ENCODE measurements at places on chromosomes 6 and 20.

- DNase-seq, result peak; percentile 89
Observed at GRCh38 chr20:14830466-14830865, 493.1 kb upstream of the FLRT3 start.

DNA sequence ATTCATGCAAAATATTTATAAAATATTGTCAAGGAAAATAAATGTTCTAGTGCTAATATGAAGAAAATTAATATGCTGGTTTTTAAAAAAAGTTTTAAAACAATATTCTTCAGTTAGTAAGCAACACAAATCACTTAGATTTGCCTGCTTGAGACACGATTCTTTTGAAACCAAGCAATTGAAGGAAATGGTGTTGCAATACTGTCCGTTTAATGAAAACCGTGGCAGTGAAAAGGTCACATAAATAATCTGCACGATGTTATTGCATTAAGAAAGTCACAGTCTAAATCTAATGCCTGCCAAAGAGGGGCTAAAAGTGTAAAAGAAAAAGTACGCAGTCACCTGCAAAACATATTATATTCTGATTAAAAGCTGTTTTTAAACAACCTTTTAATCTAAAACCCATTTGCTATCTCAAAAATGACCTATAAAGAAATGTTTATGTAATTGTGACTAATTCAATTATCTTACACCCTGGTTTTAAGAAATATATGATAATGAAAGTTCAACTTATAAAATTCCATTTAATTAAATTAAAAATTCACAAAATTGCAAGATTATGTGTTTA, 143.0 kb downstream of the GMDS start:
- no peak for DNase-seq

- DNase-seq, result no peak
Observed at GRCh38 chr6:71326611-71327010, 38.0 kb downstream of the OGFRL1 start.

GRCh38 chr6:8888468-8888867, 453.1 kb upstream of the SLC35B3 start:
- no peak for DNase-seq

GRCh38 chr6:119326291-119327005, 23.1 kb downstream of the MAN1A1 start:
- no peak for DNase-seq

- no peak for DNase-seq
Observed at GRCh38 chr6:149864578-149865535, 698 bp upstream of the LRP11 start.

DNA sequence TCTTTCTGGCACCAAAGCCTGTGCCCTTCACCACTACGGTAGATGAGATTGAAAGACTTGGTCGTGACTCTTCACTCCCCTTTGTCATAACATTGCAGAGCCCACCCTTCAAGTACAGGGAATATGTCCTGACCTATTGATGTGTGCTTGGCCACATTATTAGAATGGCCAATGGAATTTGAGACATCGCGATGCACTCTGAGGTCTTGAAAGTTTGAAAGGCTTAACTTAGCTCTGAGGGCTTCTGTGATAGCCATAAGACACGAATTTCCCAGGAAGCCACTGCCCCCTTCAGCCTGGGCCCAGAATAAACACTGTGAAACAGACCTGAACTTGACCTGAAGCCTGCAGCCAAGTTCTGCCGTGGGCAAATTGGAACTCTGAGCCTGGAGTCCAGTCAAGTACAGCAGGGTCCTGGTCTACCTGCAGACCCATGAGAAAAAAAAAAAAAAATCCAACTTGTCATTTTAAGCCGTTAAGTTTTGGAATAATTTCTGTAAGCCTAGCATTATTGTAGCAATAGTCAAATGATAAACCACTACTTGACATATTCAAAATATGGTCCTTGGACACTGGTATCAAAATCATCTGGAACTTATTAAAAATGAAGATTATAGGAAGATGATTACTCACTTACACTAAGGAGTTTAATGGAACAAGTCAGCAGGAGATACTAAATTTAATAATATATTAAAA, 36.9 kb upstream of the TRAF3IP2 start:
- peak; percentile 21 for DNase-seq

GRCh38 chr6:106290954-106291353, 34.6 kb downstream of the ATG5 start:
- no peak for DNase-seq

DNA sequence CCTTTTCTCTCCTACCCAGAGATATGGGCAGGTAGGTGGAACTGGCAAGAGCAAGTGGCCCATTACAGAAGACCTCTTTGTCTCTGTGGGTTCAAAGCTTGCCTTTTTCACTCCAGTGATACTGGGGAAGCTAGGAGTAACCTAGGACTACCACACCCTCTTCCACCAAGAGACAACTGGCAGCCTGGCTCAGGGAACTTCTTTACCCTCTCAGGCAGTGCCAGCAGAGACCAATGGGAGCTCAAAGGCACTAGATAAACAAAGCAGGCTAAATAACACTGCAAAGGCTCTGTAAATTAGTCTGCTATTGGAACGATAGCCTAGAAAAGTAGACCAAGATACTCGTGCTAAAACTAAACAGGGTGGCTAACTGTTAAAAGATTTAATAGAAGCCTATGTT, 32.1 kb downstream of the ATRN start:
- no peak for DNase-seq

GRCh38 chr6:142960098-142960497, 15.1 kb upstream of the HIVEP2 start:
- DNase-seq, result no peak

GRCh38 chr20:39311851-39312506, 349.8 kb downstream of the DHX35 start:
- no peak for DNase-seq

GRCh38 chr6:2624177-2624576, 126.5 kb downstream of the MYLK4 start:
- no peak for DNase-seq

- no peak for DNase-seq
Observed at GRCh38 chr6:127932708-127933107, 31.9 kb upstream of the THEMIS start.

- DNase-seq, result no peak
Observed at GRCh38 chr6:168590406-168590805, 149.4 kb downstream of the SMOC2 start.

- no peak for DNase-seq
Observed at GRCh38 chr6:36920546-36920945, 34.0 kb upstream of the PI16 start.

GRCh38 chr20:23782366-23782983, 31.7 kb upstream of the CST1 start:
- DNase-seq, result no peak

DNA sequence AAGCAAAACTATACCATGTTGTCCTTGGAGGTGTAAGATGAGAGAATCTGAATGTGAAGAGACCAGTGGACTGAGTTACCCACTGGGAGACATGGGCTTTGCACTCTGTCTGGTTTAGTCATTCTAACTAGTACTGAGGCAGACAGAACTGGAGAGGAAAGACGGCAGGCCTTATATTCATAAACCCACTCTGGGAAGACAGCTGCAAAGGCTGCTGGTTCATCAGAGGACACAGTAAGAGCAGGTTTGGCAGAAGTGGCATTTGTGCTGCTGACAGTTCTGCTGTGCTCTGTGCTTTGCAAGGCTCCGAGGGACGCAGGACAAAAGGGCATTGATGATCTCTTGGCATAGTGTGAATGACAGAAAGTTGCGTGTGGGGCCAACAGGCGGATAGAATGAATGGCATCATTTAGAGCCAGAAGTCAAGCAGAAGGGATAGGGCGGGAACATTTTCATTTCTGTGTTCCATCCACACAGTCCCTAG, 142.3 kb upstream of the TENT5A start:
- no peak for DNase-seq

- DNase-seq, result no peak
Observed at GRCh38 chr6:156585859-156586258, 191.3 kb upstream of the ARID1B start.

GRCh38 chr6:169933251-169933821, 181.9 kb downstream of the ERMARD start:
- DNase-seq, result no peak

DNA sequence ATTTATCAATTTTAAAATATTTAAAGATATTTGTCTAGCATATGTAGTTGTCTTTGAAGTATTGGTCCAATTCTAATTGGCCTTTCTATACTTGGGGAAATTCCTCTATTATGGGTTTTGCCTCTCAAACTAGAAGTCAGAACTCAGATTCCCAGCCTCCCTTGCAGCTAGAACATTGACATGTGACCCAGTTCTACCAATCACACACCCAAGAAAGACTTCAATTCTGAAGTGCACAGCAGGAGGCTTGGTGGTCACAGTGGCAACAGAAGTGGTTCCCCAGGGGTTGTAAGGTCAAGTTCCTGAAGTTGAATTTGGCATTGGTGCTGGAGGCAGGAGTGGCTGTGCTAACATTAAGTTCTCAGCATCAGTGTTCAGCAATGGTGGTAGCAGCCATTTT, 14.8 kb upstream of the FKBP5 start:
- no peak for DNase-seq

DNA sequence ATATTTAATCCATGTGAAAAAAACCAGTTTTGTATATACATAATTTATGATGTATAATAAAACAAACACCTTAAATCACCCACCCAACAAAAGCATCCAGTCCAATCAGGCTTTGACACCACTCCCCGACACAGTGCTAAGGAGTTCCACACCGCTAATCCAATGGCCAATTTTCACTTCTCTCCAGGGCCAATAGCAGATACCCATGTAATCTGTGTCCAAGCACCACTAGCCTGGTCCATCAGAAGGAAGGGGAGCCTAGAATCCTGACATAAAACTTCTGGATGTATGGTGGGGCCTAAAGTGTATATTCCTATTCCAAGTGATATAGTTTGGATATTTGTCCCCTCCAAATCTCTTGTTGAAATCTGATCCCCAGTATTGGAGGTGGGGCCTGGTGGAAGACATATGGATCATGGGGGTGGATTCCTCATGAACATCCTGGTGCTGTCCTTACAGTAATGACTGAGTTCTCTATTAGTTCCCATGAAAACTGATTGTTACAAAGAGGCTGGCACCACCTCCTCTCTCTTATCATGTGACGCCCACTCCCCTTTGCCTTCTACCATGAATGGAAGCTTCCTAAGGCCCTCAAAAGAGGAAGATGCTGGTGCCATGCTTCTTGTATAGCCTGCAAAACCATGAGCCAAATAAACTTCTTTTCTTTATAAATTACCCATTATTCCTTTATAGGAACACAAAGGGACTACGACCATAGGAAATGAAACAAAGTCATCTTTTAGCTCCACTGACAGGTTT, 20.8 kb downstream of the RALGAPA2 start:
- DNase-seq, result no peak

DNA sequence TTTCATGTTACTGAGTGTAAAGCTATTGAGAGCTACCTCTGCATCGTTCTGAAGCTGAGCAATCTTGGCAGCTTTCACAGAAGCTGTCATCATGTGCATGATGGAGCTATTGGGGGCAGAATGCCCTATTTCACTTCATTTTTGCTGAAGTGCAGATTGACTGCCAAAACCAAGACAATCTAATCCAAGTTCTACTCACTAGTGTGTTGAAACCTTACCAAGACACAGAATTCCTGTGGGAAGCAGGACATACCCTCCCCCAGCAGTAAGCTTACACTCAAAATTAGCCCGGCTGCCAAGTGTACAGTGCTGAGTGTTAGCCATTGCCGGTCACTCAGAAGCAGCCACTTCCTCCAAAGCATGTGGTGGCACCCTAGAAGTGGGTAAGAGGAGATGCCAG, 177.3 kb upstream of the TENT5A start:
- DNase-seq, result no peak

GRCh38 chr20:59752704-59753460, 148.5 kb downstream of the PHACTR3 start:
- peak; percentile 26 for DNase-seq

DNA sequence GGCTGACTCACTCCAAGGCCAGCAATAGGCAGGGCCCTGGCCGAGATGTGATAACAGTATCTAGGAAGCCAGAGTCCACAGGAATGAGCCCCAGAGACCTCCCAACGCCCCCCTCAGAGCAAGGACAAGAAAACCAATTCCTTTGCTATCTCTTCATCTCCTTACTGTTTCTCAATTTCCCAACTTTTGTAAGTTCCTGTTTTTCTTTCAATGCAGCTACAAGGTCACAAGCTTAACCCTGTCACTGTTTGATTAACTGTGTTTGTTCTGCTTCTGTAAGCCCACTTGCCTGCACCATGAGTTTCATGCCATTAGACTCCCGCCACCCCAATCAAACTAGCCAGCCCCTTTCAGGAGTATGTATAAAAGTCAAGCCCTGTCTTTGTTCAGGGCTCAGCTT, 3.5 kb downstream of the FKBP1C start:
- no peak for DNase-seq

GRCh38 chr6:138310294-138310693, 67.4 kb upstream of the SMIM28 start:
- DNase-seq, result no peak

DNA sequence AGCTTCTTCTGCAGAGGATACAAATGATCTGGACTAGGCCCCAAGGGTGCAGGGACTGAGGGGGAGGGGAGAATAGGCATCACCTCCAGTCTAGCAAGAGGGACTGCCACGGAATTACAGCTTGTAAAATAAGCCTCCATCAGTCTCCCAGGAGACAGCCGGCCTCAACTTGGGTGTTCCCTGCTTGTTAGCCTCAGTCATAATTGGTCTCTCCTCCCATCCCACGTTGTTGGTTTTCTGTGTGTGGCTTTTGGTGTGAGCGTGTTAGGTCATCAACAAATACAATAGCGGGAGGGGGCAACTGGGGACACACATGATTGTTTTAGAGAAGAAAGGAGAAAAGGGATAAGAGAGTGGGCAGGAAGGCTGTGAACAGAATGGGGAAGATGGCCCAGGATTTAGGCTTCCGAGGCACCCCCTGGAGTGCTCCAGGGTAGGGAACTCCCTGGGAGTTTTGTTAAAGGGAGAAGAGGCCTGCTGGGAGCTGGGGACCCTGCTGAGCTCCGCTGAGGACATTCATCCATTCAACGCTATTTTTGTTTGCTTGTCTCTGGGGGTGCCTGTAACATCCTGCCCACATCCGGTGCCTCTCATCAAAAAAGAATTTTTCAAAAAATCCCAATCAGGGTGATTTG, 9.2 kb downstream of the FOXA2 start:
- DNase-seq, result no peak

DNA sequence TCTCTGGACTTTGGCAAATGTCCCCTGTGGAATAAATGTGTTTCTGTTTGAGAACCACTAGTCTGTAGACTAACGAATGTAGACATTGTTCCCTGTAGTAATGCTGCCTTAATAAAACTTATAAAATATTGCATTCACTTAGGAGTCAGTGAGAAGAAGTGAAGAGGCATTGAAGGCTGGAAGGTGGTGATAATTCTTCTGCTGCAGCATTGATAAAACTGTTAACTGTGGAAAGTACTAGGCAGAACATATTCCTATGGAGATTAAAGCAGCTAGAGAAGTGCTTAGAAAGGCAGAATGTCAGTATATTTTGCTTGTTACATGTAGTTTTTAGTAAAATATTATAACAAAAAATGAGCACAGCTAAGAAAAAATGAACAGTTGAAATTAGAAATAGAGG, 4.8 kb downstream of the PGK2 start:
- DNase-seq, result no peak

GRCh38 chr6:137531376-137532092, 37.3 kb upstream of the OLIG3 start:
- DNase-seq, result no peak

- peak; percentile 59 for DNase-seq
Observed at GRCh38 chr6:474453-475185, 83.1 kb downstream of the IRF4 start.

- no peak for DNase-seq
Observed at GRCh38 chr6:28523241-28523622, 2.4 kb upstream of the GPX5 start.

GRCh38 chr6:128720891-128721290, 162.0 kb upstream of the LAMA2 start:
- DNase-seq, result no peak

All from GM12878 (cell line).